Activated CD4-positive, alpha-beta T cell treated with anti-CD3 and anti-CD28 coated beads for 1 hour (primary cell): ENCODE measurements at places on chromosomes 3 and 15.

GRCh38 chr3:60126511-60127304 is 1076.9 kb upstream of the CFAP20DC start:
- no peak for DNase-seq

DNA sequence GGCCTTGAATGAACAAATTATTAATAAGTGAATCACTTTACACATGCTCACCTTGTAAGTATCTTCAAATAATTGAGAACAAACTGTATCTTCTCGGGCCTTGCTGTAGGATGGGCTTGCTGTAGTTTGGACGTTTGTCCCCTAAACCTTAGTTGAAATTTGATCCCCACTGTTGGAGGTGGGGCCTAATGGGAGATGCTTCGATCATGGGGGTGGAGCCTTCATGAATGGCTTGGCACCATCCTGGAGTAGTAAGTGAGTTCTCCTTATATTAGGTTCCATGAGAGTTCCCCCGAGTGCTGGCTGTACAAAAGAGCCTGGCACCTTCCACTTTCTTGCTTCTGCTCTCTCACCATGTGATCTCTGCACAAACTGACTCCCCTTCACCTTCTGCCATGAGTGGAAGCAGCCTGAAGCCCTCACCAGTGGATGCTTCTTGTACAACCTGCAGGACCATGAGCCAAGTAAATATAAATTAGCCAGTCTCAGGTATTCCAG is 29.3 kb downstream of the PIGB start:
- DNase-seq: no peak

- no peak for DNase-seq
Observed at GRCh38 chr3:170327040-170327808, 30.3 kb upstream of the SKIL start.

DNA sequence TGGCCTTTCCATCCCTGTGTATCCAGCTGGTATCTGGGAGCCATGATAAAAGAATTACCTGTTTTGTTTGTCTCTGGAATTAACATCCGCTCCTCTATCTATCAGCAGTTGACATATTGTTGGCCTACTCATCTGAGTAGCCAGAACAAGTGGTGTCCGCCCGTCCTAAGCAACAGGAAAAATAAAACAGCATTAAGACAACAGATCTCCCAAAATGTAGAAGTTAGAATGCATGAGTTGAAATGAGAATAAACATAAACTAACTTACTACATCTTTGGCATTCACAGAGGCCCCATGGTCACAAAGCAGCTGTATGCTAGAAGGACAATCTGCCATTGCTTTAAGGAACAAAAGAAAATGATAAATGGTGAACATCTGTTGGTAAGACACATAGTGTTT is 75.9 kb downstream of the UACA start:
- no peak for DNase-seq

- no peak for DNase-seq
Observed at GRCh38 chr15:33095641-33096040, 98.9 kb downstream of the FMN1 start.

DNA sequence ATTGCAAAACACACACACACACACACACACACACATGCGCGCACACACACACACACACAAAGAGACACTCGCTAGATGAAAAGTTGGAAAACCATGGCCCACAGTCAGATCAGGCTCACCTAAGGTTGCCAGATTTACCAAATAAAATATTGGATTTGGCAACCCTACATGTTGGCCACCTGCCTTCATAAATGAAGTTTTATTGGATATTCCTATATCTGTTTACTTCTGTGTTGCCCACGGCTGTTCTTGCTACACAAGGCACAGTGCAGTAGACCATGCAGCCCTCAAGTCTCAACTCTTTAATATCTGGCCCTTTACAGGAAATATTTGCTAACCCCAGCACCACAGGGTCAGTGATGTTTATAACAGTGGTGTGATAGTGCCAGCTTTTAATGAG is 445.0 kb upstream of the PROK2 start:
- no peak for DNase-seq

DNA sequence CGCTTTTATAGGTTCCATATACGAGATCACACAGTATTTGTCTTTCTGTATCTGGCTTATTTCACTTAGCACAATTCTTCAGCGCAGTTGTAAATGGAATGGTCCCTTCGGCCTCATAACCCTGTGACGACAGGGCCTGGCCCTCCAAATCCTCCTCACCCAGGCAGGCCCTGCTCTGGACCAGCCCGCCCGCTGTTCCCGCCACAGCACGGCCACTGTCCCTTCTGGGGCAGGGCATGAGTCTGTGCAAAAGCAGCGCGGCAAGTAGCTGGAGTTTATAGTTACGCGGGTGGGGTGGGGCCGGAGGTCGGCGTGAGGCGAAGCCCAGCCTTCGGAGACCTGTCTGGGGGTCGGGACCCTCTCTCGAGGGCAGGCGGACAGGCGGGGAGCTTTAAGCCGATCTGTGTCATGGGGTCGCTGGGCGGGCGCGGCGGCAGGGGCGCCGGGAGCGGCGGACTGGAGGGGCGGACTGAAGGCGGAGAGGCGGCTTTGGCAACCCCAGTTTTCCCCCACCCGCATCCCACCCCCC is 543 bp downstream of the ARPIN start:
- no peak for DNase-seq

DNA sequence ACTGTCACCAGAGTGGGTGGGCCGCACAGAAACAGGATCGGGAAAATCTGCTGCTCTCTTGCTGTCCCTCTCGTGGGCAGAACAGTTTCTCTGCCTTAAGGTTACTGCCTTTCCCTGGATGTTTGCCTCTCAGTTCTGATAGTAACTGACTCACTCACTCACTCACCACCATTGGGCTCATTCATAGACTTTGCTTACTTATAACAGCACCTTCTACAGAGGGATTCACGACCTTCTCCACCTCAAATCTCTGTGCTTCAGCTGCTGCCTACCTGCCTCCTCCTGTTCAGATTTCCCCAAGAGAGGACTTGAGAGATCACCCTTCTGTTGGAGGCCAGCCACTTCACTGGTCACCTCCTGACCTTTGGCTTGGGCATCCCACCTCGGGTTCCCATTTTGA is 147.7 kb upstream of the ICE2 start:
- DNase-seq: no peak

GRCh38 chr3:138397983-138398382 is 36.4 kb upstream of the ESYT3 start:
- no peak for DNase-seq

DNA sequence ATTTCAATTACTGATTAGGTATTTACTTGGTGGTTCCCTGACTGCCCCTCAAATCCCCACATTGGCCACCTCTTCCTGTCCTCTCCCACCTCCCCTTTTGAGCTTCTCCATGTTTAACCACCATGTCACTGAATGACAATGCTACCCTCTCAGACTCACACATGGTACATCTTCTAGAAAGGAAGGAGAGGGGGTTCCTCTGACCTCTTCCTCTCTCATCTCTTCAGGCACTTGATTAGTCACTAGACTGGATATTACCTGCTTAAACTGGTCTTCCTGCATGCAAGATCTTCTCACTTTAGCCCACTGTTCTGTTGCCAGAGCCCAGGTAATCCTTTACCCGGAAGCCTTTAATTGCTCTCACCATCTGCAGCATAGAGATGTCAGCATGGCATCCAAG is 64.9 kb downstream of the DIPK2A start:
- no peak for DNase-seq

DNA sequence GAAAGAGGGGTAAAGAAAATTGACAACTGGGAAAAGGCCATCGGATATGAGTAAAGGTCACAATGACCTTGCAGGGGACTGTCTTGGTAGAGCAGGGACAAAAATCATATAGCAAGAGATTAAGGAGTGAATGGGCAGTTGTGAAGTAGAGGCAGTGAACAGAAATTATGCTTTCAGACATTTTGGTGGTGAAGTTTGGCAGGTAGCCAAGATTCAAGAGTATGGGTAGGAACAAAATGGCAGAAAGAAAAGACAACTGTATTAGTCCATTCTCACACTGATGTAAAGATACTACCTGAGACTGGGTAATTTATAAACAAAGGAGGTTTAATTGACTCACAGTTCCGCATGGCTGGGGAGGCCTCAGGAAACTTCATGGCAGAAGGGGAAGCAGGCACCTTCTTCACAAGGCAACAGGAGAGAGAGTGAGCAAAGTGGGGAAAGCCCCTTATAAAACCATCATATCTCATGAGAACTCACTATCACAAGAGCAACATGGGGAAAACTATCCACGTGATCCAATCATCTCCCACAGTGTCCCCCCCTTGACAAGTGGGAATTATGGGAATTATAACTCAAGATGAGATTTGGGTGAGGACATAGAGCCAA is 84.0 kb downstream of the CGNL1 start:
- no peak for DNase-seq

DNA sequence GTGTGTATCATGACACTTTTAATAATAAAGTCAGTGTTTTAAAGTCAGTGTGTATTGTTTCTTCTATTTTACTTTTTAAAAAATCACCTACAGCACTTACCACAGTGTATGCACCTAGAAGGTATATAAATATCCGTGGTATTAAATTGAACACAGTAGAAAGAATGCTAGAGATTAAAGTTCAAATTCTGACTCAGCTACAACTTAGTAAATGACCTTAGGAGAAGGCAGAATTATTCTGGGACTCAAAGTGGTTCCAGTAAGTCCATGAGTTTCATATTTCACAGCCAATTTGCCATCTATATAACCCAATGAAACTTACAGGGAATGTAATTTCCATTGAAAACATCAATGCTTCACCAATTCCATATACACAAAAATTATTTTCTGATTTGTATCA is 52.7 kb upstream of the MAP4 start:
- no peak for DNase-seq

DNA sequence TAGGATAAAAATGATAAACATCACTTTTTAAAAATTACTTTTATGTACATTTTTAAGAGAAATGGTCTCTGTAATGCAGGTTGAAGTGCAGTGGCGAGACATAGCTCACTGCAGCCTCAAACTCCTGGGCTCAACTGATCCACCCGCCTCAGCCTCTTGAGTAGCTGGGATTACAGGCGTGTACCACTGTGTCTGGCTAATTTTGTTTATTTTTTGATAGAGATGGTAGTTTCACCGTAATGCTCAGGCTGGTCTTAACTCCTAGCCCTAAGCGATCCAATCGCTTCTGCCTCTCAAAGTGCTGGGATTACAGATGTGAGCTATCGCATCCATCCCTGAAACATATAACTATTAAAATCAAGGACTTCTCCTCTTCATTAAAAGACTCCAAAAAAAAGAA is 63.1 kb upstream of the CSPG5 start:
- no peak for DNase-seq

- no peak for DNase-seq
Observed at GRCh38 chr3:126620738-126621137, 34.2 kb downstream of the TXNRD3 start.

DNA sequence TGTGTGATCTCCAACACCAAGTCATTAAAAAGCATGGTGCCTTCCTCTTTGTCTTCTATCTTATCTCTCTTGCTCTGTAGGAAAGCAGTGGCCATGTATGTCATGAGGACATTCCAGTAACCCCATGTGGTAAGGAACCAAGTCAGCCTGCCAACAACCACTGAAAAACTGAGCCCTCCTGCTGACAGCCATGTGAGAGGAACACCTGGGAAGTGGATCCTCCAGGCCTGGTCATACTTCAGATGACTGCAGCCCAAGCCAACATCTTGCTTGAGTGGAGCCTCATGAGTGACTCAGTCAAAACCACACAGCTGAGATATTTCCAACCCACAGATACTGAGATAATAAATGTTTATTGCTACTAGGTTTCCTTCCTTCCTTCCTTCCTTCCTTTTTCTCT is 597.3 kb downstream of the ZIC1 start:
- no peak for DNase-seq

DNA sequence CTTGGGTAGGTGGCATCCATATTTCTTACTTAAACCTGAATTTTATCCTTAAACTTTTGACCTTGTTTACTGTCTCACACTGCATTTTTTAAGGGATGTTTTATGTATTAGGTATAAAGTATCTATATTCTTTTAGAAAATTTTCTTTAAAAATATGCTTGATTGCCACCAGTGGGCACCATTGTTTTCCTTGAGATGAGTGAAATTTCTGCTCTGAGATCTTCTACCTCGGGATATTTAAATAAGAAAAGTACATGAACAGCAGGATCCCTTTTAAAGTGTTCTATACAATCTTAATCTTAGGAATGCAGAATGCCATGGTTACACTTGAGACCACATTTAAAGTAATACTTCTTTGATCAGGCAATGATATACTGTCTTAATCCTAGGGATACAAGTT is 108.7 kb downstream of the SLMAP start:
- no peak for DNase-seq

- peak; percentile 3 for DNase-seq
Observed at GRCh38 chr15:31273258-31273941, 53.2 kb upstream of the KLF13 start.

GRCh38 chr15:60781211-60781713 is 302.3 kb upstream of the ICE2 start:
- DNase-seq: no peak

GRCh38 chr15:51561271-51561670 is 61.3 kb downstream of the DMXL2 start:
- DNase-seq: no peak

DNA sequence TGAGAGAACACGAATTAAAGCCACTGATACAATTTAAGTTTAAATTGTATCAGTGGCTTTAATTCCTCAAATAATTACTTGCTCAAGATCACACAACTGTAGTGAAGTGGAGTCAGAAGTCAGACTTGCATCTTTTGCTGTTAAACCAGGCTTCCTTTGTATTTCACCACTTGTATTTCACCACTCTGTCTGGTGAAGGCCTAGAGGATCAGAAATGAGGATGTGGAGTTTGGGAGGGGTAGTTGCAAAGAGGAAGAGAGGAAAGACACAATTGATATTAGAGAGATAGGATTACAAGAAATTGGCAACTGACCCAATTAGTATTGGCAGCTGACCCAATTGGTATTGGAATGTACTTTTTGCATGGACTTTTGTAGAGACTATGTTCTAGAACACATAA is 288.1 kb upstream of the GPR149 start:
- no peak for DNase-seq

DNA sequence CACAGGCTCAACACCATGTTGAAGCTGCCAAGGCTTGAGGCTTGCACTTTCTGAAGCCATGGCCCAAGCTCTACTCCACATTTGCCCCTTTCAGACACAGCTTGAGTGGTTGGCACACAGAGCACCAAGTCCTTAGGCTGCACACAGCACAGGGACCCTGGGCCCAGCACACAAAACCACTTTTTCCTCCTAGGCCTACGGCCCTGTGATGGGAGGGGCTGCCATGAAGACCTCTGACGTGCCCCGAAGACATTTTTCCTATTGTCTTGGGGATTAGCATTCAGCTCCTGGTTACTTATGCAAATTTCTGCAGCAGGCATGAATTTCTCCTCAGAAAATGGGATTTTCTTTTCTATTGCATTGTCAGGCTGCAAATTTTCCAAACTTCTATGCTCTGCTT is 445.5 kb downstream of the NLGN1 start:
- no peak for DNase-seq

DNA sequence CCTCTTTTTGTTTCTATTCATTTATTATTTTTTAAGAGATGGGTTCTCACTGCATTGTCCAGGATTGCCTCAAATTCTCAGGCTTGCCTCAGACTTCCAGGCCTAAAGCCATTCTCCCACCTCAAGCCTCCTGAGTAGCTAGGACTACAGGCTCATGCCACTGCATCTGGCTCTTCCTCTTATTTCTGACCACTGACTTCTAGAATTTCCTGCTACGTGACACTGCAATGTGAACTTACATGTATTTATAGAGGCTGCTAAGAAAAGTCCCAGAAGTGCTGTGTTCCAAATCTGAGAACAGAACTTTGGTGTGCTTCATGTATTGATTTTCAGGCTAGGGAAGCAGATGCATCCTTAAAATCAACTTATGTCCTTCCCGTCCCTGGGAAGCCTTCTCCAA is 407.4 kb downstream of the RSL24D1 start:
- DNase-seq: no peak
